ENCODE measurements at places on chromosomes 4 and X. TPM values are rescaled to one million over a fixed set of nuclear protein-coding genes. Genes with fewer than 3 reads are reported as not detected.

FAM149A gene
- 39.2 TPM for total RNA-seq

- DNase-seq: no peak
Observed at GRCh38 chr4:70670332-70671014, 4.2 kb upstream of the JCHAIN start.

GRCh38 chr4:169215656-169216055, 55.1 kb downstream of the SH3RF1 start:
- no peak for DNase-seq

GDI1 gene
- 688 TPM for total RNA-seq

CABS1 gene
- not detected for total RNA-seq

DNA sequence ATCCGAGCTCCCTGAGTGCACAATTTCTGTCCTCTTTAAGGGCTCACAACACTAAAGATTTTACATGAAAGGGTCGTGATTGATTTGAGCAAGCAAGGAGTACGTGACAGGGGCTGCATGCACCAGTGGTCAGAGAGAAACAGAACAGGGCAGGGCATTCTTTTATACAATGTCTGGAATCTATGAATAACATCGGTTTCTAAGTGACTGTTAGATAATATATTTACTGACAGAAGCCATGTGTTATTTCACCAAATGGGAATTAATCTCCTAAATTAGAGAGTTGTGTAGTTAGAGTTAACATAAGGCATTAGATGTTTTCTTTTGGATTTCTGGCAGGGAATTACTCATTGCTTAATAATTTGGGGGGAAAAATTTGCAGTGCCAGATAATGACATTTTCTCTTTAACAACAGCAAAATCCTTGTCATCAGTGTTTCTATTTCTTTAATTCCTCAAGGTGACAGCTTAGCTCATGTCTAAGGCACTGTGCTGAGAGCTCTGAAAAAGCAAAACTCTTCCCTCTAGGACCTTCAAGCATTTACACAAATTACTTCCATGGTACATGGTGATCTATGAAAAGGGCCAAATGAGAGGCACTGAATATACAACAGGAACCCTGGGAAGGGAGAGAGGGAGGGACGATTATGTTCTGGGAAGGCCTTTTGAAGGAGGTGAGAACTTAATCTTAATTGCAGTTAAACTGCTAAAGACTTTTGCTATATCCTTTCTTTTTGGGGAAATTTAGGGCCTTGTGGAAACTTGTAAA, 145.0 kb downstream of the RTL3 start:
- no peak for DNase-seq

DNA sequence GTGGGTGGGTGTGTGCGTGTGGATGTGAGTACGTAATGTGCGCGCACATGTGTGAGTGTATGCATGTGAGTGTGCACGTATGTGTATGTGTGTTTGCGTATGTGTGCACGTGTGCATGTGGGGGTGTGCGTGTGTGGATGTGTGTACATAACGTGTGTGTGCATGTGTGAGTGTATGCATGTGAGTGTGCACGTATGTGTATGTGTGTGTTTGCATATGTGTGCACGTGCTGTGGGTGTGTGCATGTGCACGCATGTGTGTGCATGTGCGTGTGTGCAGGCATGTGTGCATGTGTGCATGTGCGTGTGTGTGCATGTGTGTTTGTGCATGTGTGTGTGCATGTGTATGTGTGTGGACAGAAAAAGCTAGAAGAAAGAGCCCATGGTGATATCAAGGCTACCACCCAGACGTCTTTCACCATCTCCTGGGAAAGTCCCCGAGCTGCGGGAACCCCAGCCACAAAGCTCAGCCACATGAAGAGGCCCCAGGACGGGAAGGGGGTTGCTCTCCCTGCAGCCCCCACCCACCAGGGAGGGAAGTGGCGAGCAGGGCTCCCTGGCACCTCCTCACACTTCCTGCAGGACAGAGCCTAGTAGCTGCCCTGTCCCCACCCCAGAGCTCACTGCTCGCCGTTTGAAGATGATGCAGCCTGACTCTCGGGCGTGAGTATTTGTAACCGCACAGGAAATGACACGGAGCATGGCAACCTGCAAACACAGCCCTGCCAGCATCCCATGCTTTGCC, 108.3 kb downstream of the DCTD start:
- no peak for DNase-seq

KCNIP4 gene
- 117 TPM for total RNA-seq

DNA sequence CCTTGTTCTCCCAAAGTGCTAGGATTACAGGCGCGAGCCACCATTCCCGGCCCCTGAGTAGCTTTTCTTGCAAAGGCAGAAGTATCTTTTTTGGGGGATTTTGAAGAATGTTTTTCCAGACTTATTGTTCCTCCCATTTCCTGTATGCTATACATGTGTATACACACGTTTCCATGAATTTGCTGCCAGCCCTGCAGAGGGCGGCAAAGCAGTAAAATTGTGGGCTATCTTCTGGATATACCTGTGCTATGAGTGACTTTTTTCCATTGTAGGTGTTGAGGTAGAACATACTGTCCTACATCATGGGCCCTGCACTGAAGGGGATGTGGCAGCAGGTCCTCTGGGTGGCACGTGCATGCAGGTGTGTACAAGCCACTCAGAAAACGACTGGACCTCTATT, 16.9 kb upstream of the MED28 start:
- no peak for DNase-seq

GRCh38 chrX:123665197-123665596, 67.7 kb downstream of the THOC2 start:
- DNase-seq: no peak

DNA sequence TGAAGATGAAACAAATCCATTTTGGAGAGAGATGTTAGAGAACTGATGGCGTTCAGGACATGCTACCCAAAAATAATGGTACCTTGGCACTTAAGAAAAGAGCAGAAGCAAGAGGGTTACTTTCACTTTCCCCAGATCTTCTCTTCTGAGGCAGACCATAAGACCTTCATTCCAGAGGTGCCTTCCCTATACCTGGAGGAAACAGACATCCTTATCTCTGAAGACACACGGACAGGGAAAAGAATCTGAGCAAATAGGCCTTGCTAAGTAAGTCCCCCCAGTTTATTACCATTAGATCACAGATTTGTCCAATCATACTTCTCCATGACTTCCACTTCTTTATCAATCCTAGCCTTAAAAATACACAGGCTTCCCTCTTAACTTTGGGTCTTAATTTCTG, 2.0 kb upstream of the FGF2 start:
- DNase-seq: no peak

DNA sequence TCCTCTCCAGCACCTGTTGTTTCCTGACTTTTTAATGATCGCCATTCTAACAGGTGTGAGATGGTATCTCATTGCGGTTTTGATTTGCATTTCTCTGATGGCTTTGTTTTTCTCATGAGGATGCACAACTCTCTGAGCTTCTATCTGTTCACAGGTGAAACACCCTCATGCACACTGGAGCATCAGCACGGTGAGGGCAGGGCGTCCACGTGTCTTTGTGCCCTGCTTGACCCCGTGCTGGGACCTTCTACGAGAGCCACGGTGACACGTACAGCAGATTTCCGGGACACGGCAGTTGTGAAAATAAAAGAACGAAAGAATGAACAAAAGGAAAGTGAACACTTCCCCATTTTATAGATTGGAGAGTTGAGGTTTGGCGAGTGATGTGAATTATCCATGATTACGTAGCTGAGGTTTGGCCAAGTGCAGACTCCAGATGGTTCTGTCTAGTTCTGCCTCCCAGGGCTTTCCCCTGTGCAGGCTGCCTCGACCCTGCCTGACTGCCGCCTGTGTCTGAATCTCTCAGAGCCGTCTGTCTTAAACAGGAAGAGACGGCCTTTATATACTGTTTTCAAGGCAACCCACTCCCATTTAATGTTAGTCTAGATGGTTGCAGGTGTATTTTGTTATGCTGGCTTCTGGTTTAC, 67.8 kb upstream of the SORBS2 start:
- no peak for DNase-seq

NMU gene
- not detected for total RNA-seq

ZCCHC4 gene
- total RNA-seq: 12.4 TPM

DNA sequence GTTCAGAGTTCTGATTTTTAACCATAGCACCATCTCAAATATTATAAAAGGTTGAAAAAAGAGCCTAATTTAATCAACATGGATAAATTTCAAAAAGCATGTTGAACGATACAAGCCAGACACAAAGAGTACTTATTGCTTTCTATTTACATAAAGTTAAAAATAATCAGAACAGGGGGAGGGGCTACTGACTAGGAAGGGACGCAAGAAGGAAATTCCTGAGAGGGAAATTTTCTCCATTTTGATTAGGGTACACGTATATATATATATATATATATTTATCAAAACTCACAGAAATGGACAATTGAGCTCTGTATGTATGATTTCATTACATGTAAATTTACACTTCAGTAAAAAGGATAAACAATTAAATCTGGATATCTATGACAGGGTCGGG, 482 bp upstream of the MBTPS2 start:
- no peak for DNase-seq

GRCh38 chrX:111260451-111260850, 9.8 kb downstream of the CAPN6 start:
- DNase-seq: no peak

GRCh38 chr4:183765251-183765911, 106.3 kb downstream of the TRAPPC11 start:
- no peak for DNase-seq

TRIM60 gene
- not detected for total RNA-seq

DNA sequence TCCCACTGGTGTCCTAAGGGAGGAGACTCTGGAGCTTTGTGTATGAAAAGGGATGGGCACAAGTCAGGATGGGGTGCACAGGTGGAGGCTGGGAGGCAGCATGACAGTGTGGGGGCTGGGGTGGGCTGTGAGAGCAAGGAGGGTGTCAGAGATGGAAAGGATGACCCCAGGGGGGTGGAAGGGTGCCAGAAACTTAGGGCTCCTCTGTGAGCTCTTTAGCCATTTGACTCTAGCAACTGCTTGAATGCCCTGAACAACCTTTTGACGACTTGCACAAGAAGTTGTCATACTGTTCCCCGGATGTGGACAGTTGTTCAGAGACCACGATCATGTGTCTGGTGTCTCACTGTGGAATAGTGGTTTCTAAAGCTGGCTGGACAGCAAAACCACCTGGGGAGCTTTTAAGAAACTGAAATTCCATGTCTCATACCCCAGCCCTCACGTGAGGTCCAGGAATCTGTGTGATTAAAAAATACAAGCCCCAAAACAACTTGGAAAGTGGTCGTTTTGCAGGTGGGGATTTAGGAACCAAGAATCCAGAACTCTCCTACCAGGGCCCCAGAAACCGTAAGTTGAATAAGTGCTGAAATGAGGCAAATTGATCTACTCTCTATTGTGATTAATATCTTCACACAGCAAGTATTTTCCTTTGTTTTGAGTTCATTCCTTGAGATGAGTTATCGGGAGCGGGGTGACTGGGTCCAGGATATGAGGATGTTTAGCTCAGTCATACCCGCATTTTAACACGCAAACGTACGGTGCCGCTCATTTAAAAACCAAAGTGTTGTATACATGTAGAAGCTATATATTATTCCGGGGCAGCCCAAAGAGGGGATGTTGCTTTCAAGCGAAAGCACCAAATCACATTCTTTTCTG, 3.4 kb downstream of the RHOH start:
- no peak for DNase-seq

GRCh38 chr4:55834086-55834795, 14.7 kb downstream of the EXOC1L start:
- DNase-seq: no peak

HMGB2 gene
- total RNA-seq: 48.4 TPM

SSX1 gene
- not detected for total RNA-seq

GRCh38 chr4:23881674-23882337, 8.0 kb downstream of the PPARGC1A start:
- DNase-seq: no peak

DNA sequence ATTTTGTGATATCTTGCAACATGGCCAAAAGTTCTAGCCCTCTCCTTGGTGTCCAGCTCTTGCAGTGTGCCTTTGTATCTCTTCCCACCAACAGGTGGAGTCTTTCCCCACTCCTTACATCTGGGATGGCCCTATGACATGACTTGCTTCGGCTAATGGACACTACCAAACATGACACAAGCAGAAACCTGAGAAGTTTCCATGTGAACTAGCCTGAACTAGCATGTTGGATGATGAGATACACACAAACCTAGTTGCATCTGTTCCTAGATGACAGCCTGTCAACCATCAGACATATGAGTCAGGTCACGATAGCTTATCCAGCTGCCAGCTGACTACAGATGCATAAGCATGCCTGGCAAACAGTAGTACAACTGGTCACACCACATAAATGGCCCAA, 207.5 kb upstream of the FTHL17 start:
- no peak for DNase-seq

GRCh38 chrX:9847071-9847470, 60.8 kb downstream of the SHROOM2 start:
- DNase-seq: no peak

ANK2 gene
- total RNA-seq: 654 TPM

PNMA3 gene
- 38.5 TPM for total RNA-seq
